ENCODE measurements at places on chromosomes 2 and 18.

DNA sequence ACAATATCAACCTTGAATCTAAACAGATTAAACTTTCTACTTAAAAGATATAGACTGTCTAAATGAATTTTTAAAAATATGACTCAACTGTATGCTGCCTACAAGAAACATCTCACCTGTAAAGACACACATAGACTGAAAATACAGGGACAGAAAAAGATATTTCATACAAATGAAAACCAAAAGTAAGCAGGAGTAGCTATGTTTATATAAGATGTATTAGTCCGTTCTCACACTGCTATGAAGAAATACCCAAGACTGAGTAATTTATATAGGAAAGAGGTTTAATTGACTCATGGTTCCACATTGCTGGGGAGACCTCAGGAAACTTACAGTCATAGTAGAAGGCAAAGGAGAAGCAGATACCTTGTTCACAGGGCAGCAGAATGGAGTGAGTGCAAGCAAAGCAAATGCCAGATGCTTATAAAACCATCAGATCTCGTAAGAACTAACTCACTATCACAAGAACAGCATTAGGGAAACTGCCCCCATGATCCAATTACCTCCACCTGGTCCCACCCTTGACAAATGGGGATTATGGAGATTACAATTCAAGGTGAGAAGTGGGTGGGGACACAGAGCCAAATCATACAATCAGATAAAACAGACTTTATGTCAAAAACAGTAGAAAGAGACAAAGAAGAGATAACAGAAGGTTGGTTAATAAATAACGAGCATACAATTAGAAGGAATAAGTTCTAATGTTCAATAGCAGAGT is 214.4 kb upstream of the SLC39A10 start:
- DNase-seq = no peak

- no peak for DNase-seq
Measured at GRCh38 chr2:2399396-2399795, 68.3 kb upstream of the MYT1L start.

- no peak for DNase-seq
Measured at GRCh38 chr2:178072000-178072382, 586 bp downstream of the PDE11A start.

DNA sequence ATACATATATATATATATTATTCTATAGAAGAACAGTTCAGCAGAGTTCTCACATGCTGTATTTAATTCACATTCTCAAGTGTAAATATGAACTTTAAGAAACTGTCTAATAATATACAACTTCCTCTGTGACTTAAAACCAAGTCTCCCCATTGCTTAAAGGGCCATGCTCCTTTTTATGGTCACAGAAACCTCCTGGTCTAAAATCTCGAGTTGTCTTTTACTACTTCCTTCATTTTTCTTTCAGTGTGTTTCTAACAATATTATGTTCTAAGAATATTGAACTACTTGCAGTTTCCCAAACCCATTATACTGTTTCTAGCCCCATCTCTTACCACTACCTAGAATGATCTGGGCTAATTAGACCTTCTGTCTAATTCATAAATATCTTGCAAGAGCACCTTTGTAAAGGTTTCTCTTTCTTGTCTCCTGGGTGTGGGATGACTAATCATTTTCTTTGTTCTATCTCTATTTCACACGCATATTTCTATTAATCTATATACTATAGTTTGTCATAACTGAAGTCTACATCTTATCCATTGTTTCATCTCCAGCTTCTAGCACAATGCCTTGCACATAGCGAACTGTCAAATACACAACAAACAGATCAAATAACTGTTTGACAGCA is 48.8 kb downstream of the ERBB4 start:
- no peak for DNase-seq

- DNase-seq = no peak
Measured at GRCh38 chr18:59141294-59142068, 1.8 kb downstream of the SEC11C start.

GRCh38 chr2:48207851-48208250 is 301.6 kb upstream of the FBXO11 start:
- no peak for DNase-seq

DNA sequence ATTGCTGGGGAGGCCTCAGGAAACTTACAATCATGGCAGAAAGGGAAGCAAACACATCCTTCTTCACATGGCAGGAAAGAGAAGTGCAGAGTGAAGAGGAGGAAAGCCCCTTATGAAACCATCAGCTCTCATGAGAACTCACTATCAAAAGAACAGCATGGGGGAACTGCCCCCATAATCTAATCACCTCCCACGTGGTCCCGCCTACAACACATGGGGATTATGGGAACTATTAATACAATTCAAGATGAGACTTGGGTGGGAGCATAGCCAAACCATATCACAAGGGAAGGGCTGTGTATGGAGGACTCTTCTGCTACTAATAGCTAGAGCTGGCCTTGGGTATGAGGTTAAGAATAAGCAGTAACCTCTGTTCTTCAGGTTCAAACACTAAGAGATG is 8.8 kb upstream of the SETBP1 start:
- no peak for DNase-seq

DNA sequence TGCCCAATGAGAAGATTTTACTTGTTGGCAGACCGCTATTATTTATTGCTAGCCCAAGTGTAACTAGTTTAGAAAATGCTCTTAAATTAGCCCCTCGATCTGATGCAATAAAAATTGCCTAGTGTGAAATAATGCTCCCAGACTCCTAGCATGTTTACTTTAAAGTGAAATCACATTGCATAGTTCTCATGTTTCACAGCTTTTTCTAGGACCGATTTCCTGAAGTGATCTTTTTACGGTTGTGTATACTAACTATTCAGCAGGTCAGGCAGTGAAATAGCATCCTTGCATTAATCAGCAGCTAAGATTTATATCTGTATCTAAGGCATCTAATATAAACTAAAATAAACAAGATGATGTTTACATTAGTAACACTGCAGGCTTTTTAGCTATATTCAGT is 52.4 kb downstream of the PMS1 start:
- no peak for DNase-seq

DNA sequence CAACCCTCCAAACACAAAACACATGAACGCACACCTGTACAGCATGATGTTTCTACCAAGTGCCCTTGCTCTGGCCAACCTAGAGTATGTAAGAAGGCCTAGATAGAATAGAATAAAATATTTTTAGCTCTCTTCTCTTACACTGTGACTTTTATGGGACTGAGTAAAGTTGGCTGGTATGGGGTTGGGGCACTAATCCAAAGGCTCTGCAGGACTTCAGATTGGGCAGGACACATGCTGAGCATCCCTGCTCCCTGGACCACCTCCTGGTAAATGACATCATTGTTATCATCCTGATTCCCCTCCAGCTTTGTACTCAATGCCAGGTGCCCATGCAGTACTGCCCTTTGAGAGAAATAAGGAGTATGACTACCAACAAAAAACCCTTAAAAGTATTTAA is 322.2 kb downstream of the SLC8A1 start:
- no peak for DNase-seq

DNA sequence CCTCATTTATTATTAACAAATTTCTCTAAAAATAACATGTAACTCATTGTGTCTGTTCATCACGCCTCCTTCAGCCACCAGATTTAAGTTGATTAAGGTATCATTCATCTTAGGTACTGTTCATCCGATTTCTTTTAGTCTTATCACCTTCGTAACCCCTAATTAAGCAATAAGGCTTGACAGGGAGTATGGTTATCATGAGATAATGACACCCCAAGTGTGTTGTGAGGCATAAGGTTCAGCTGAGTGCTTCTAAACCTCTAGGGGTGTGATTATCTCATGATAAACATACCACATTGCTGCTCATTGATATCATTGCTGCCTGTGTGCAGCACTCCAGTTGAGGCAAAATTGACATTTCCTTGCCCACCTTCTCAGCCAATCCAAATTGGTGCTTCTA is 158.9 kb upstream of the BOD1L2 start:
- no peak for DNase-seq

GRCh38 chr2:14492920-14493503 is 139.5 kb upstream of the LRATD1 start:
- no peak for DNase-seq

DNA sequence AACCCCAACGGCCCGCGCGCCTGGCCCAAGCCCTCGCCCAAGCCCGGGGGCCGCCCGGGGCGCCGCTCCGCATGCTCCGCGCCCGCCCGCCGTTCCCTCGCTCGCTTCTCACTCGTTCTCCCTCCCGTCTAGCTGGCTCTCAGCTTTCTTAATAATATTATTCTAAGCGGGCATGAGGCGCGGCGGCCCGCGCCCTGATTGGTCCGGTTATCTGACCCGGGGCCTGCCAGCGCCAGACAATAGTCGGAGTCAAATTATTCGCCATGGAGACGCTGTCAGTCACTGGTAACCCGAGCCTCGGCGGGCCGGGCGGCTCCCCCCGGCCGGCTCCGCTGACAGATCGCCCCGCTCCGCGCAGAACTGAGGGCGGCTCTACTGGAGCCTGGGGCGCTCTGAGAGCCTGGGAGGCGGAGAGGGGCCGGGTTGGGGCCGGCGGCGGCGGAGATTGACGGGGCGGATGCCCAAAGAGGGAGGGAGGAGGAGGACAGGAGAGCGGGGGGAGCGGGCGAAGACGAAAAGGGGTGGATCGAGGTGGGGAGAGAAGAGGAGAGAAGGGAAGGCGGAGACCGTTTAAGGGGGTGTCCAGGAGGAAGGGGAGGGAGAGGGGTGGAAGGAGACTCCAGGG is at the start of gene SIX2:
TSS of gene SIX2 (minus strand) at position 150 of the 625 bp plus-strand sequence. CDS start 342 bp downstream, outside the sequence.
- peak; percentile 95 for DNase-seq

- DNase-seq = peak; percentile 45
Measured at GRCh38 chr2:41782306-41783158, 265.3 kb upstream of the PKDCC start.

- no peak for DNase-seq
Measured at GRCh38 chr18:55862693-55863390, 274.9 kb upstream of the TCF4 start.

DNA sequence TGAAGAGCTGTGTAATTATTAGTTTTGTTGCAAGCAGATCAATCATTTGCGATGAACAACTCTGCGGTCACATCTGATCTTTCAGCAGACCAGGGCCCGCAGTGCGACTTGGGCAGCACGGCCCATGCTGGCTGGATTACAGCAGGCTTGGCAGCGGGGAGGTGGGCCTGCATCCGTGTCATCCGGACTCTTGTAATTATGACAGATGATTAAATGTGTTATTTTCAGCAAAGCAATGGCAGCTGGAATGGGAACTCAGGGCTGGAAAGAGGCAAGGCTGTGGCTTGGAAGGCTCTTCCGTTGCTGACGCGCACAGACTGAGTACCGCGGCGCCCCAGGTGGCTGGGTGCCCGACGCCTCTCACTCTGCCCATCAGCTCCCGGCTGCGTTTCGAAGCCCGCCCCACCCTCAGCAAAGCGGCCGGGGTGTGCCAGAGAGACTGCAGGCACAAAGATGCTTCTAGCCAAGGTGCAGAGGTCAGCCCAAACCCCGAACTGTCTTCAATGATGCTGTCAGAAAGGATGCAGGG is 397.4 kb upstream of the SALL3 start:
- DNase-seq = no peak

- DNase-seq = no peak
Measured at GRCh38 chr18:39935598-39935997, 2019.4 kb upstream of the PIK3C3 start.

- no peak for DNase-seq
Measured at GRCh38 chr2:64946769-64947247, 42.4 kb upstream of the SLC1A4 start.

GRCh38 chr2:123116595-123116994 is 908.5 kb upstream of the CNTNAP5 start:
- no peak for DNase-seq

DNA sequence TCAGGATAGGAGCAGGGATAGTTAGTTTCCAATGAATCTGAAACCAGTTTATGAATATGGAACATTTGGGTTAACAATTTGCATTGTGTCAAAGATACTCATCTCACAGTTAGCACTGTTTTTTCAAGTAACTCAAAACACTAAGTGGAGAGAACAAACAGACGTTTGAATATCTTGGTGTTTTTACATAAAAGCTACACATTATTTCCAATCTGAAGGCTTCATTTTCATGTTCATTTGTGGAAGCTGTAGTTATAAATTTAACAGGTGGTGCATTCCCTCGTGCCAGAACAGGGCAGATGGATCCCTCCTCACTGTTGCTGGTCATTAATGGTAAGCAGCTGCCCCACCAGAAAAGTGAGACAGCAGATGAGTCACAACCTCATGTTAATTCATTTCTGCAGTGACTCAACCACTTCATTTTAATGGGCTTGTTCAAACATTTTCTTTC is 286.9 kb downstream of the TMX3 start:
- peak; percentile 13 for DNase-seq

DNA sequence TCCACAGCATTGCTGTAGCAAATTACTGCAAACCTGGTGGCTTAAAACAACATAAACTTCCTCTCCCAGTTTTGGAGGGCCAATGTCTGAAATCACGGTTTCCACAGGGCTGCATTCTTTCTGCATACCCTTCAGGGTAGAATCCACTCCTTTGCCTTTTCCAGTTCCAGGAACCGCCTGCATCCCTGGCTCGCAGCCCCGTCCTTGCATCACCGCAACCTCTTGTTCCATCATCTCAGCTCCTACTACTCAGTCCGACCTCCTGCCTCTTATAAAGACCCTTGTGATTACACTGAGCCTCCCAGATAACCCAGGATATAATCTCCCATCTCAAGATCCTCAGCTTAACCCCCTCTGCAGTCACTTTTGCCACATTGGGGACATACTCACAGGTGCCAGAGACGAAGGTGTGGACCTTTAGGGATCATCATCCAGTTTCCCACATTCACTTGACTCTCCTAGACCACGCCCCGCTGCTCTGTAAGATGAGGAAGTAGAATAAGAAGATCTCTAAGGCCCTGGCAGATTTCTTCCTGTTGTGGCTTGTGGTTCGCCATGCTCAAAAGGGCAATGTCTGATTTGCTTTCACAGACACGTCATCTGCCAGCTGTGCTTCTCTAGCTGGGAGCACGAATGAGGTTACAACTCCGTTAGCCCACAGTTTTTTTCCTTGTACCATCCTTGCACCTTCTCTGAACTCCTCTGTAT is 103.6 kb upstream of the AGAP1 start:
- DNase-seq = no peak

- no peak for DNase-seq
Measured at GRCh38 chr2:16632598-16632997, 33.0 kb downstream of the CYRIA start.

DNA sequence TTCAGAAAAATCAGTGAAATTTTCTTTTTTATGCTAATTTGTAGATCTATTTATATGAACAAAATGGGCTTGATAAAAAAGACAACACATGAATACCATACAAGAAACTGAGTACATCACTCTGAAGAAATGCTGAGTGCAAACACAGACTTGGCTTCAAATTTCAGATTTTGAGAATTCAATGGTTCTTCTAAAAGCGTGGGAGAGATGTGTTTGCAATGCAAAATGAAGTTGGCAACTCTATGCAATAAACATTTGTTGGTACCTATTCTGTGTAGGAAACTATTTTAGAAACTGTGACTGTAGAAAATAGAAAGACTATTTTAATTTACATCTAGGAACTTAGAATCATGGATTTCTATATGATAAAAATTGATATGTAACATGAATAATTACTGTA is 1834.1 kb upstream of the CELF4 start:
- no peak for DNase-seq
